ENCODE measurements at places on chromosomes 11 and 22.

GRCh38 chr11:86245369-86246292 lies 1.1 kb downstream of the EED start:
- DNase-seq: no peak

- DNase-seq: no peak
These were observed at the start of gene JHY for GRCh38 chr11:122882189-122882856. JHY (plus strand) TSS chr11:122882759; CDS start chr11:122885850, 3,091 bp downstream.

GRCh38 chr11:130787092-130787616 lies 129.1 kb downstream of the SNX19 start:
- no peak for DNase-seq

DNA sequence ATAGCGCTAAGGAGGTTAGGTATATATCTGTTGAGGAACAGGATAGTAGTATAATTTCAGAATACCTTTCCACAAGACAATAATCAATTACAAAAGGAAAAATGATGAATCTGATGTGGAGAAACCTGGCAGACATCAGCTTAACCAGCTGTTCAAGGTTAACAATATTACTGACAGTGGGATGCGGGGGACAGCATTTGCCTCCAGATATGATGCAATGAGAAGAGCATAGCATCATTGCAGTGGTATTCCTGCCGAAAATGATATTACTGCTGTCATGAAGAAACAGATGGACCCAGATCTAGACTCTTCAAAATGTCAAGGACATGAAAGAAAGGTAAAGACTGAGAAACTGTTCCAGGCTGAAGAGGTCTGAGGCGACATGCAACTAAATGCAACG lies 49.7 kb downstream of the RBFOX2 start:
- DNase-seq: no peak

GRCh38 chr11:133825666-133826065 lies 19.6 kb downstream of the SPATA19 start:
- DNase-seq: no peak

- DNase-seq: no peak
These were observed 198.2 kb downstream of the SNX19 start for GRCh38 chr11:130718120-130718519.

- DNase-seq: no peak
These were observed 11.3 kb downstream of the TRIM29 start for GRCh38 chr11:120126620-120127019.

- peak; percentile 54 for DNase-seq
These were observed 2.8 kb downstream of the PISD start for GRCh38 chr22:31659246-31659645.

- DNase-seq: peak; percentile 34
These were observed 18.5 kb downstream of the SLC35F2 start for GRCh38 chr11:107840129-107840484.

DNA sequence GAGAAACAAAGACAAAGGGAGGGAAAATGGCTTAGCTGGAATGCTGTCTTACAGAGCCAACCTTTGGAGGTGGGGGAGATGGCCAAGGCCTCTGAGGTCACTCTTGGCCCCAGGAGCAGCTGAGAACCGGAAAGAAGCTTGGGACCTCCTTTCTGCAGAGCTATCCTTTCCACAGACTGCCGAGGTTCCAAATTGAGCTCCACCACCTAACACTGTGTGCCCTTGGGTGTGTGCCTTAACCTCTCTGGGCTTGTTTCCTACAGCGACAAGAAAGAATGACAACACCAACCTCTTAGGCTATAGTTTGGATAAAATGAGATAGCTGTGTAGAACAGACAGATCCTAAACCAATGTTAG lies 23.2 kb downstream of the RTN4RL2 start:
- no peak for DNase-seq

GRCh38 chr11:44518968-44519550 lies 46.4 kb upstream of the CD82 start:
- DNase-seq: no peak

DNA sequence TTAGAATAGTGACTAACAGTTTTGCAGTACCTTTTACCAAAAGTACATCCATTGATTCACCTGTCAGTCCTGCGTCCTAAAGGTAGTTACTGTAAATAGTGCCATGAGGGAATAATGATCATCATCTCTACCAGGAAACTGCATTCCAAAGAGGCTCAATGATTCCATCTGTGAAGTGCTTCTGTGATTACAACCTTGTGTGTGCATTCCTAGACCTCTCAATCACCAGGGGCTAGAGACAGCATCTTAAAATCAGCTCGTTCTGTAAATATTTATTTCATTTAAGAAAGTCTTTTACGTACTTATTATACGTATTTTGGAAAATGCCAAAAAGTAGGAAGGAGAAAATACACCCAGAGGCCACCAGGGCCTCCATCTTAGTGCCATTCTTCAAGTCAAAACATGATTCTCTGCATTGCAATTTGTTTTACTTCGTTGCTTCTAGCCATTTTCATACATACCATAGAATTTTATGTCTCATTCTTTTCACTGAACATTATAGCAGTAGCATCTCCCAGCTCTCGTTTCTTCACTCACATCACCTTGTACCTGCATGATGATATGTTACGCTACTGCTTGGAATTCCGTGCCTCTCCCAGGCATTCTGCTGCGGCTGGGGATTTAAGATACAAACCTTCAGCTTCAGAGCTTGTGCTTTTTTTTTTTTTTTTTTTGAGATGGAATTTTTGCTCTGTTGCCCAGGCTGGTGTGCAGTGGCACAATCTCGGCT lies 117.0 kb downstream of the SEZ6L start:
- DNase-seq: no peak

GRCh38 chr11:113876798-113877669 lies 1.7 kb upstream of the USP28 start:
- DNase-seq: no peak

DNA sequence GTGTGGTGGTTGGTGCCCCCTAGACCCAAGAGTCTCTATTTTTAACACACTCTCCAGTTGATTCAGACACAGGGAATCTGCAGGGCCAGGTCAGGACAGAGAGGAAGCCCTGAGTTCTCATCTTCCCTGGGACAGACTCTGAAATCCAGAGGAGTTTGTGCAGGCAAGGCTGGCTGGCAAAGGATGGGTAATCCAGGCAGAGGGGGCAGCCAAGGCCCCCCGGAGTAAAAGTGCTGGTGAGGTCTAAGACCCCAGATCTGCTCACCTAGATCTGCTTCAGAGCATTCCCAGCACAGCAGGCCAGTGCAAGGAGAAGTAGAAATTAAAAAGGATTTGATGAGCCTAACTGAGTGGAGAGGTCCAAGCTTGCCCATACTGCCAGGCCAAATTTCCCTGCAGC lies 40.6 kb upstream of the MN1 start:
- DNase-seq: no peak

GRCh38 chr11:104163100-104164027 lies 583 bp downstream of the PDGFD start:
- DNase-seq: no peak

DNA sequence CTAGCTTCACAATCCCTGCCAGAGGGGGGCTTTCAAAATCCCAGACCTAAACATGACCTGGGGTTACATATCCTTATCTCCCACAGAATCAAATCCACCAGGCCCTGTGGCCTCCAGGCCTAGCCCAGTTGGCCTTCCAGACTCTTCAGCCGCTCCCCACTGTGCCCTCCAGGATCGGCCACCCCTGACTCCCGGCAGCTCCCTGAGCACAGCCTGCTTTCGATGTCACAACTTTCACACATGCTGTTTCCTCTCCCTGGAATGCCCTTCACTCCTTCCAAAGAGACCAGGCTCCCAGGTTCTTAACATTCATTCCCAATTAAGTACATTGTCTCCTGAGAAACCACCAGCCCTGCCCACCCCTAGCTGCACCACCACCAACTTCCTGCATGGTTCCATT lies 62.7 kb downstream of the CSNK2A3 start:
- no peak for DNase-seq

DNA sequence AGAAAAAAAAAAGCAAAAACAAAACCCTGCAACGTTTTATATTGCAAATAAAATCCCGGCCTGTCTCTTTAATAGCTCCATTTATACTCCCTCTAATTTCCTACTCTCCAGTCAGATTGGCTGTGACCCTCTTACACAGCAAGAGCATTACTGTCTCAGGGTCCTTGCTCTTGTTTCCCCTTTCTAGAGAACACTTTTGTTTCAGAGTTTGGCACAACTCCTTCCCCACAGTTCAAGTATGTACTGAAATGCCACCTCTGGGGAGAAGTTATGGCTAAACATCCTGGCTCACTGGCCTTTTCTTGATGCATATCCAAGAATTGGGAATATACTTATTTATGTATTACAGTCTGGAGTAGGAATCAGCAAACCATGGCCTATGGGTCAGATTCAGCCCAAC lies 2.6 kb downstream of the CASP12 start:
- DNase-seq: no peak

- no peak for DNase-seq
These were observed 11.7 kb upstream of the LTO1 start for GRCh38 chr11:69686856-69687255.

DNA sequence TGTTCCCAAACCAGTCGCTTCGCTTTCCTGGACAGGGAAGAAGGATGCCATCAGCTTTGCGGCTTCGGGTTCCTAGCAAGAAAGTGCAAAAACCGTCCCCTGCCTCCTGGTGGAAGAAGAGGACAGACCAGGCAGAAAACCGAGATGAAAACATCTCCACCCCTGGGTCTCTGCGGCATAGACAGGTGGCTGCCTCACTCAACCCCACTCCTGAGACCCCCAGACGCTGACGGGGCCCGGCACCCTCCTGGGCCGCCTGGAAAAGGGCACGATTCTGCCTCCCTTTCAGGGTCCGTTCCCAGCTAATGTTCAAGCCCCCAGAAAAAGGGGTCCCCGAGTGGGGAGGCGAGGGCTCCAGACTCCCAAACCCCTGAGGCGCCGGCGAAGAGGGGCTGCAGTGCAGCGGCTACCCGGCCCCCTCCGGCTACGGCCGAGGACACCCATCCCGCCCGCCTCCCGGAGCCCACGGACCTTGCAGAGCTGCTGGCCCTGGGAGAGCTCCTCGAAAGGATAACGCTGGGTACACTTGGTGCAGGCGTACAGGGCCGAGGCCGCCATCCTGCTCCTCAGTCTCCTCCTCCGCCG lies 569 bp downstream of the FAM76B start:
- no peak for DNase-seq

GRCh38 chr22:40290516-40290915 lies 55.8 kb upstream of the ADSL start:
- no peak for DNase-seq

DNA sequence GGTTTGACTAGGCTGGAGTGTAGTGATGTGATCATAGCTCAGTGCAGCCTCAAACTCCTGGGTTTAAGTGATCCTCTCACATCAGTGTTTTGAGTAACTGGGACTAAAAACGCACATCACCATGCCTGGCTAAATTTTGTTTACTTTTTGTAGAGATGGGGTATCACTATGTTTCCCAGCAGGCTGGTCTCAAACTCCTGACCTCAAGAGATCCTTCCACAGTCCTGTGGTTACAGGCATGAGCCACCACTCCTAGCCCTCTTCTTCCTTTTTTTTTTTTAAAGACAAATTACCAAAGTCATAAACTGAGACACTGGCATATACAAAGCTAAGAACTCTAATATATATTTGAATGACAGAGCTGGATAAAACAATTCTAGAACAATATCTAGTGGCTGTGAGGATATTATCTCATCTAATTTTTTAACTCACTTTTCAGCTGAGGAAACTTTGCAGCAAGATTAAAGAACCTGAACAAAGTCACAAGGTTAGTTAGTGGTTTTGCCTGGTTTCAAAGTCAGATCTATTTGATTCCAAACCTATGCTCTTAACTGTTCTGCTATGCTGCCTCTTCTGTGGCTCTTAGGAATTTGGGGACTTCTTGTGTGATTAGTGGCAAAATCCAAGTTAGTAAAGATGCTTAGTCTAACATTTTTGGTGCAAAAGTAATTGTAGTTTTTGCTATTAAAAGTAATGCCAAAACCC lies 95.3 kb upstream of the RAG2 start:
- no peak for DNase-seq

- no peak for DNase-seq
These were observed 7.6 kb upstream of the KCTD14 start for GRCh38 chr11:78030429-78031325.

GRCh38 chr22:29883775-29884097 lies 762 bp downstream of the MTMR3 start:
- no peak for DNase-seq

GRCh38 chr11:24122291-24122690 lies 374.6 kb upstream of the LUZP2 start:
- no peak for DNase-seq

- DNase-seq: no peak
These were observed 116.4 kb downstream of the TYR start for GRCh38 chr11:89293965-89294679.

- no peak for DNase-seq
These were observed 58.3 kb upstream of the RASD2 start for GRCh38 chr22:35482311-35482710.

DNA sequence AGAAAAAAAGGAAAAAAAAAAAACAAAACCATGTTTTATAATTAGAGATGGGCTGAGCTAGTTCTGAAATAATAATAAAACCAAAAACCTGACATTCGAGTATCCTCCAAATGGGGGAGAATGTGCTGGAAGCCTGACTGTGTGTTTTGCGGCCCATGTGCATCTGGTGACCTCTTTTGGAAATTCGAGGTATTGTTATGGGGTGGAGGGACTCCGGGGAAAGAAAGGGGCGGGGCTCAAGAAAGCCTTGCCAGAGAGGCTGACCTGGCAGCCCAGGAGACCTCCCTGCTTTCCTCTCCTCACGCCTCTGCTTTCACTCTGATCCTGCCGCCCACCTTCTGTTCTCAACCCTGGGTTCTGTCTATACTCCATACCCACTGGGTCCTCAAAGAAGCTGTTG lies 72.9 kb downstream of the CTTN start:
- no peak for DNase-seq

- no peak for DNase-seq
These were observed 13.7 kb downstream of the ARHGEF17 start for GRCh38 chr11:73321604-73322381.

DNA sequence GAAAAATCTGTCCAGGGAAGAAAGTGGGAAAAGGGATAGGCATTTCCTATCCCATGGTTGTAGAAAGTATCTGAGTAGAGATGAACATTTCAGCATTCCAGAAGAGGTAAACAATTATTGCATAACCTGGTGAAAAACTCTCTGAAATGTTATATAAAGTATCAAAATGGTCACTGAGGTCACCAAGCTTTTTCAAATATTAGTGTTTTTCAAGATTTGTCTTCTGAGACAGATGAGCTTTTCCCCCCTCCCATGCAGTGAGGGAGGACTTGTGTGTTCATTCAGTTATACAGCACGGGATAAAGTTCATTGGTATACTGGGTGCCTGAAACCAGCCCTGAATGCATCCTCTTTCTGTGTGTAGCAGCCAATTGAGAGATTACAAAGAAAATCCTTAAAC lies 1.9 kb upstream of the DEPDC7 start:
- no peak for DNase-seq

Data from kidney epithelial cell (primary cell).